A673 (cell line): ENCODE measurements at places on chromosomes 2 and 18.

DNA sequence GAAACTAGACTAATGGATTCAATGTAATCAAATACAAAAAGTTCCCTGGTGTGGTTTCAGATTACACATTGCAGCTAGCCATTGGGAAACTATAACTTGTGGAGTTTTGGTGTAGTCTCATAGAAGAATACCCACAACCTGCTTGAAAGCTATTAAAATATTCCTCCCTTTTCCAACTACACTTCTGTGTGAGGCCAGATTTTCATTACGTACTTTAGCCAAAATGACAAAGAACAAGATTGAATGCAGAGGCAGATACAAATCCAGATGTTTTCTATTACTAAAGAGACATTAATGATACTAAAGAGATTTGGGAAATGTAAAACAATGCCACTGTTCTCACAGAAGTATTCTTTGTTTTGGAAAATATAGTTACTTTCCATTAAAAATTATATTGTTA, 128.7 kb upstream of the SLC35G4 start:
- DNase-seq = no peak

GRCh38 chr2:96508521-96509113, 3.5 kb upstream of the NEURL3 start:
- DNase-seq = no peak

DNA sequence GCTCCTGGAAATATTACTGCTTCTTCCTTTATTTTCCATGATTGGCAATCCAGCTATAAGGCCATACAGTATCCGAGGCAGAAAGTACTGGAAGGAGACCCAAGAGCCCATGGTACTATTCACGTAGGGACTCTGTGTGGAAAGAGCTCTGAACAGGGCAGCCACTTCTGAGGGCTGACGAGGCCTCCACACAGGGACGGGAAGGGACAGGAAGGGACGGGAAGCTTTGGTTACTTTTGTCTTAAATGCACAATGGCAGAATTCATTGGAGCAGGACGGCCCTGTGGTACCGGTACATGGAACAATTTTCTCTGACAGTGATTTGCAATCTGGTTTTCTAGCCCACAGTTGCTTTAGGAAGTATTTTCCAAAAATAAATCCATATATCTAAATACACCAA, 102.4 kb downstream of the MBP start:
- DNase-seq = no peak

GRCh38 chr2:126674075-126674744, 18.3 kb downstream of the GYPC start:
- no peak for DNase-seq

DNA sequence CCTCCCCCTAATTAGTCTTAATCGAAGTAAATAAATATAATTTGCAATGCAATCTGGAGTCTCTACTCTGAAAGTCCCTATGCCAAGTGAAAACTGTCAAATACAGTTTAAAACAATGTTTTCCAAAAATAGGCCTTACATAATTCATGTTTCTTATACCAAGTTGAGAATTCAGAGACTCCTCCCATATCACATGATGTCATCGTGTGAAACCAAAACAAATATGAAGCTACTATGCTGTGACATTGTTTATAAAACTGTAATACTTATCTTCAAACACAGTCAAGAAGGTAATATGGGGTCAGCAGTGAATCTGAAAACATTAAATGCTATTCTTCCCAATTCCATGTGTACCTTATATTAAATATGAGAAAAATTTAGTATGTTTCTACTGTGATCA, 940.2 kb upstream of the FANCL start:
- DNase-seq = no peak
